CD4-positive, alpha-beta T cell treated with Interferon gamma for 1 hour (primary cell): ENCODE measurements at places on chromosomes 2 and 18.

DNA sequence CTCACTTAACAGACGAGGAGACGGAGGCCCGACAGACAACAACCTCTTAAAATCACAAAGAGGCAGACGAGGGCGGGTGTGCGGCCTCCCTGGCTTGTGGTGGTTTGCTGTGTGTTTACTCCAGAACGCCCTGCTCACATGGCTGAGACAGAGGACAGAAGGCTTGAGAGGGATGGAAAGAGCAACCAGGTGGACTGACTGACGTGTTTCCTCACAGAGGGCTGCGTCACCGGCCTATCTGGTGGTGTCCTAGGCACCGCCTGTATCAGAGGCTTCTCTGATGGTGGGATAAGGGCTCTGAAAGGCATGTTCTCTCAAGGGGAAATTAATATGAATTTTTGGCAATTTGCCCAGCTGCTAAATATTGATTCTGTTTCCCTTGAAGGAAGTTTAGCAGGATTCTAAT is 47.0 kb upstream of the RALBP1 start:
- DNase-seq: no peak

GRCh38 chr2:152167065-152167464 is 8.5 kb downstream of the STAM2 start:
- no peak for DNase-seq

DNA sequence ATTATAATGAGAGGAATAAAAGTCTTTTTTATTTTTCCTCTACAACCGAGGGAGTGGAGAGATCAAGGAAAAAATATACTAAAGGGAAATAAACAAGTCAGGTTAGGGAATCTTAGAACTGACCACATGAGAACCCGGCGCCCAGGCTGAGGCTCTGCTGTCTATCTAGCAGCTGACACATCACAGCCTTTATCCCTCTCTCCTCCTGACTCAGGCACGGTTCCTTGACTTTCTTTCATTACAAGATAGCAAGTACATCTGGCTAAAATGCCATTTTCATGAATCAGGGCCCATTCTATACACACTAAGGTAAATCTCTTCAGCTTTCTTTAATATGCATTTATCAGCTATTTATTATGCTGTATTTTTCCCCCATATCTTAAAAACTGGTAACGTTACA is 296.0 kb downstream of the TMX3 start:
- DNase-seq: no peak

- DNase-seq: no peak
Observed at GRCh38 chr18:49875783-49876182, 62.5 kb upstream of the ACAA2 start.

DNA sequence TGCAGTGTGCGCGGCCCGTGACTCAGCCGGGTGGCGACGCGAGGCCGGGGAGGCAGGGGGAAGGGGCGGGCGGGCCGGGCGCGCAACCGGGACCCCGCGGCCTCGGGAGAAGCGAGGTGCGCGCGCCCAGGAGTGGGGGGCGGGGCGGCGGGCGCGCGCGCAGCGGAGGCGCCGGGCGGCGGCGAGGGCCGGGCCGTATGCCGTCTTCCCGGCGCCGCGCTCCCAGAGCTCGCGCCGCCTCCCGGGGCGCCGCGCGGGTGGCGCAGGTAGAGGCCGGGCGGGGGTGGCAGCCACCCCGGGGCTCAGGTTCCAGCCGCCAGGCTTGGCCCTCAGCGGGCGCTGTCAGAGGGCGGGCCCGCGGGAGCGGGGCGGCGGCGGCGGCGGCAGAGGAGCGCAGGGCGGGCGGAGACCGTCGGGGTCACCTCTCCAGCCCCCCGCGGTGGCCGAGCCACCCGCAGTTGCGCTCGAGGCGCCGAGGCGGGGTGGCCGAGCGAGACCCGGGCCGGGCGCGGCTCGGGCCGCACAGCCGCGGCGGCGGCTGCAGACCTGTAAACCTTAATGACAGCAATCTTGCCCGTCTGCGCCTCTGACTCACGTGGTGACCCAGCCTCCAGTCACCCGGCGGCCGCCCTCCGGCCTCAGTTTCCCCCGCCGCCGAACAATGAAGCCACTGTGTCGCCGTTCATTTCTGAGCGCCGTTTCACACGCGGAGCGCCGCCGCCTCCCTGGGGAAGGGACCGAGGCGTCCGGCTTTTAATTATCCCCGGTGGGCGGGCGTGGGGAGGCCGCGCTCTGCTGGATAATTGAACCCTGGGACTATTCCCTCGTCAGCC is 25.3 kb upstream of the SMAD7 start:
- DNase-seq: peak; percentile 43

DNA sequence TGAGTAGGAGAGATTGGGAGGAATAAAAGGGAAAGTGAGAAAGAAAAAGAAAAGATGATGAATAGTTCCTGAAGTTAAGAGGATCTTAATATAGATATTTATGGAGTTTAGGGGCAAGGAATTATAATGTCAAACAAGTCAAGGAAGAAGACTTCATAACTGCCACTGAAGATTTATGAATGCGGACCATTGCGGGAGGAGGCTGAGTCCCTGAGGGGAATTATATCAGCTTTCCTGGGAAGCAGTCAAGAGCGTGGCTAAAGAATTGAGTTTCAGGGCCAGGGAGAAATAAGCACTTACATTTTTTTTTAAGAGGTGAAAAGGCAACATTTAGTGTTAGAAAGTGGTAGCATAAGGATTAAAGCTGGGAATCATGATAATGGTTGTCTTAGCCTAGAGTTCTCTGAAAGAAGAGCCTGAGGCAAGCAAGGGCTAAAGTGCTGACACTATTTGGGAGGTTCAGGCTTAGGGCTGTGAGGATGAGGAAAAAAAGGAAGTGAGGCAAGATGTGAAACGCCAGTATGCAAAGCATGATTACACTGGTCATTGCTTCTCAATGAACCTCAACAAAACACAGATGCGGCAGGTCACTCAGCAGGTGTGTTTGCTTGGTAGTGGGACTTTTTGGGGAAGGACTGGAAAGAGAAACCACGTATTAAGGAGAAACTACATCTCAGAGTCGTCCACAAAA is 217.1 kb downstream of the SLC4A3 start:
- DNase-seq: no peak

- no peak for DNase-seq
Observed at GRCh38 chr18:77037567-77037966, 95.0 kb downstream of the MBP start.

GRCh38 chr2:120779781-120780283 is 44.2 kb downstream of the GLI2 start:
- no peak for DNase-seq

DNA sequence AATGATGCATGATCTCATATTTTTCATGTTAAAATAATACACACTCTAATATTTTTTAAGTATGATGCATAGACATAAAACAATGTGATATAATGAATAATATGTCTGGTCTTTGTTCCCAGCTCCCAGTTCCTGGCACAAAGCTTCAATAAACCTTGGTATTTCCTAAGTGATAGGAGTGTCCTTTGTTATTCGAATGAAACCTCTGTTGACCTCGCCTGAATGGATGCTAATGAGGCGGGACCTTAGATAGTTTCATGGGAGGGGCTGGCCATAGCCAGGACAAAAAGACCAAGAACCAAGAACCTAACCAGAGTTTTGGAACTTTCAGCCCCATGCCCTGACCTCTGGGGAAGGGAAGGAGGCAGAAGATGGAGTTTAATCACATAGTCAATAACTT is 257.7 kb upstream of the COPS8 start:
- DNase-seq: no peak

DNA sequence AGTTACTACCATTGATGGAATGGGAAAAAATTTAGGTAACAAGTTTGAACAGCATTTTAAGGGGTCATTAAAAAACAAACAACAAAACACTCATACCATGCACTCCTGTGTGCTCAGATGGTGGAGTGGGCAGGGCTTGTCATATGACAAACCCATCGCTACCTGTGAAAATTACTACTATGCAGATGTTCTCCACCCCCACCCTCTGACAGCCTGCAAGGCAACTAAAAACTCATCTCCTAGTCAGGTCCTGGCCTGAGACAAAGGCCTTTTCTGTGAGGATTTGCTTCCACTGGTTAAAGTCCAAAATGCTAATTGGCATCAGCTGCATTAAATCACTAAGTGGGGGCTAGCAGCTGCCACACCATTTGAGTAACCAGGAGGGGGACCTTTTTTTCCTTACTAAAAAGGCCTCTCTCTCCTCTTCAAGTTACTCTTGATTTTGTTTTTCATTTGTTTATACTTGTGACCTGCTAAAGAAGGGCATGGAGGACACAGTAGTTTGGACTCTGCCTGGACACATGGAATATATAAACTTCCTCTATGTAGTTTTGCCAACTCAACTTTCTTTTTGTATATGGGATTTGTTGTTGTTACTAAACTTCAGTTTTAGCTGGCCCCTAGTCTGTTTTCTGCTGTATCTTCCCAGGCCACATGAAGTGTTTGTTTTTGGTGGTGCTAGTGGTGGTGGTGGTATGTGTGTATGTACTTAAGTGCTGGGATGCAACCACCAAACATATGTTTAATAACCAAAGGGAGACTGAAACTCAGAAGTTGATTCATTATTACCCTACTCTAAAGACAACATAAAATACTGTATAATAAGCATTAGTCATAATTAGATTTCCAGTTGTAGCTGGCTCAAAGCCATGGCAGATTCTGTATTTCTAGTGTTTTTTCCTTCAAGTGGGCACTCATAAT is 121.3 kb downstream of the MAP4K4 start:
- no peak for DNase-seq

DNA sequence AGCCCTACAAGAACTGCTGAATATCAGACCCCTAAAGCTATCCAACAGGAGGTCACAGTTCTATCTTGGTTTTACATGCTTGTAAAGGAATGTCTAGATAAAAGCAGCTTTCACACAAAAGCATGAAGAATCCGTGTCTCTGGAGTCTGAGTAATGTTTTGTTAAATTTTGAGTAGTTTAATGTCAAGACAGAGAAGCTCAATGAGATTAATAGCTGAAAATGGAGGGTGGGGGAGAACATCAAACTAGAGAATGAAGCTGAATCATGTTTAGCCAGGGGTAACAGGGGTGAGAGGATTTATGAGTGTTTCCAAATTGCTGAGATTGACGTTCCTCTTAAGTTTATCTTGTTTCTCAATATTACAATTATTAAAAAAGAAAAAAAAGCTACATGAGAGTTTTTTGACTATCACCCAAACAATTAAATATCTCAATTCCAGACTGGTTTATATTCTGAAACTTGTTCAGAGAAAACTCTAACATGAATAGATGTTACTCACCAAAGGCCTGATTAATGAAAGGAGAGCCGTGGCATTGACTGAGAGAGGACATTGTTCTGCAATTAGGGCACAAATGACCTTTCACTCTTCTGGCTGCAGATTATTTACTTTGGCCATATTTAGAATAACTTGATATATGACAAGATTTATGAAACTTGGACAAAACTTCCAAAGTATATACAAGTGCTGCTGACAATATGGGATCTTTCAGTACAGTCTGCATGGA is 266.4 kb upstream of the ETAA1 start:
- DNase-seq: no peak

DNA sequence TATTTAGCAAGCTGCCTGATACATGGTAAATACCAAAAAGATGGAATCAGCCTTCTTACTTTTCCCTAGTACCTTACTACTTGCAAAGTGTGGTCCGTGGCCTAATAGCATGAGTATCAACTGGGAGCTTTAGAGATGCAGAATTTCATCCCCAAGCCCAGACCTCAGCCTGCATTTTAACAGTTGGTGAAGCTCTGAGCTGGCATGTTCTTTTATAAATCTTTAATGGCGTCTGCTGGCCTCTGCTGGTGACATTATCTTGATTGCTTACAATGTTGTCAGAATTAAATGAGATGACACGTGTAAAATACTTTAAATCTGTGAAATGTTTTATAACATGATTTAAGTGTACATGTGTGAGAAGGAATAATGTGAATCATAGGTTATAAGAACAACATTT is 115.1 kb upstream of the NOSTRIN start:
- no peak for DNase-seq

DNA sequence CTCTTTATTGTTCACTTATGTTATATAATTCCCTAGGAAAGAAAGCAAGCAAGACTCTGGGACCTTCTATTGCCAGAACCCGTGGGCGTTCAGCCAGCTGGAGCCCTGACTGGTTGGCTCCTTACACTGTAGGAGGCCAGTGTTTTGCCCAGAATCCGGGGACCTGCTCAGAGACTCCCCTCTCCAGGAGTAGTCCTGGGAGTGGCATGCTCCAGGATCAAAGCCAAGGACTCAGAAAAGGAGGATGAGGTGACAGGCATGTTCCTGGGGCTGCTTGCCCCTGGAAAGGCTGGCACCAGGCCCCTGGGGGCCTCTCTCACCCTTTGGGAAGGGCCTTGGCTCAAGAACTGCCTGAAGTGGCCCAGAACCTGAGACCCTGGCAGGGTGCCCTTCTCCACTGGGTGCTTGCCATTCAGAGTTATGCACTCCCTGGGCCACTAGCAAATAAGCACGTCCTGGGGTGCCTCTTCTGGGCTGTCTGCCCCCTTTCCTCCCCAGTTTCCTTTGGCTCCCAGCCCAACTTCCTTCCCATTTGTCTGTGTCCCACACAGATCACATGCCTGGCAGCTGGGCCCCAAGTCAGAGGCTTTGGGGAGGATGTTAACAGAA is 19.6 kb upstream of the KIF3C start:
- DNase-seq: no peak

DNA sequence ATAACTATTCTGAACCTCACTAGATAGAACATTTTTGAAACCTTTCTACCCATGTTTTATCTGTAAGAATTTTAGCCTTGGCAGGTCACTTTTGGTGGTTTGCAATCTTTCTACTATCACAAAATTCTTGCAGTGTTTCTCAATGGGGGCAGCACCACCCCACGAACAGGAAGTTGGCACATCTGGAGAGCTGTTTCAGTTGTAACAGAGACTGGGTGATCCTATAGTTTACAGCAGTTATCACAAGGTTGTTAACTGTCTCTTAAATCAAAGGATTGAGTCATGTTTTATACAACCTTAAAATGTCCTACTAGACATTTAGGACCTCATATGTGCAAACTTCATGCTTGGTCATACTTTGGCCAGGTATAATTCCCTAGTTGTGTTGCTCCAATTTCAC is 829.2 kb downstream of the ERBB4 start:
- no peak for DNase-seq

DNA sequence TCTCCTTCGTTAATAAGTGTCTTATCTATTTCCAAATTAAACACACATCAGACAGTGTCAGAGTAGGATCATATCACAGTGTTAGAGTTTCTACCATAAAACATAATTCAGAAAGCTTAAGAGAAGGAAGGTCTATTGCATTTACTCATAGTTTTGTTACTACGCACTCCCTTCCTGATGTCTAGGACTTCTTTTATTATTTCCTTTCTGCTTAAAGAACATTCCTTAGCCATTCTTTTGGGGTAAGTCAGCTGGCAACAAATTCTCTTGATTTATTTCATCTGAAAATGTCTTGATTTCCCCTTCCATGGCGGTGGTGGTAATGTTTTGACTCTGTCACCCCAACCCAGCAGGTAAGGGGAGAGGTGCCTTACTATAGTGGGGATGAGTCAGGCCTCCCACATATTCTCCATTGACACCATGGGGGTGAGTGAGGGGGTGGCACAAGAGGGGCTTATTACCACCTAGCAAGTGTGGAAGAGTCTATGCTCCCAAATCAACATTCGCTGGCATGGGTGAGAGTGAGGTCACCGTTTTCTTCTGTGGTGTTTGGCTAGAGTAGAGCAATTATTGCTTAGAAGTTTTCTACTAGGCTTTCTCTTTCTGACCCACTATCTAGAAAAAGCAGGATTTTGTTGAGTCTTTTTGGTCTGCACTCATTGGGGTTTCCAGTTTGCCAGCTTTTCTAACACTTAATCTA is 29.9 kb downstream of the ABCB11 start:
- DNase-seq: no peak

GRCh38 chr2:226142463-226142862 is 657.2 kb downstream of the IRS1 start:
- DNase-seq: no peak
